ENCODE measurements at places on chromosomes 2 and 18.

- no peak for DNase-seq
These were observed 43.7 kb downstream of the POU3F3 start for GRCh38 chr2:104897515-104898184.

DNA sequence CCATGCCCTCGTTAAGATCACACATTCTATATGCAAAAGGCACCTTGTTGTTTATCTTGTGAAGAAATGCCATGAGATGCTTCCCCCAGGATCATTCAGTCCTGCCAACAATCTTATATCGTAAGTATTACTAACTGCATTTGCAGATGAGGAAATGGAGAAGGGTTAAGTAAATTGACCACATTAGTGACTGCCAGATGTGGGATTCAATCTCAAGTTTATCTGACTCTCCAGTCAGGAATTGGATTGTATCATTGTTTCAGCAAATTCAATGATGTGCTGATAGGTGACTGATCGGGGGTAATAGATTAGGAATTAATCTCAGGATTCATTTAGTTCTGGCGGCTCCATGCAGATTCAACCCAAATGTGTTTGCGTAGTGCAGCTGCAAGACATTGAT is 106.2 kb downstream of the CNTNAP5 start:
- no peak for DNase-seq

DNA sequence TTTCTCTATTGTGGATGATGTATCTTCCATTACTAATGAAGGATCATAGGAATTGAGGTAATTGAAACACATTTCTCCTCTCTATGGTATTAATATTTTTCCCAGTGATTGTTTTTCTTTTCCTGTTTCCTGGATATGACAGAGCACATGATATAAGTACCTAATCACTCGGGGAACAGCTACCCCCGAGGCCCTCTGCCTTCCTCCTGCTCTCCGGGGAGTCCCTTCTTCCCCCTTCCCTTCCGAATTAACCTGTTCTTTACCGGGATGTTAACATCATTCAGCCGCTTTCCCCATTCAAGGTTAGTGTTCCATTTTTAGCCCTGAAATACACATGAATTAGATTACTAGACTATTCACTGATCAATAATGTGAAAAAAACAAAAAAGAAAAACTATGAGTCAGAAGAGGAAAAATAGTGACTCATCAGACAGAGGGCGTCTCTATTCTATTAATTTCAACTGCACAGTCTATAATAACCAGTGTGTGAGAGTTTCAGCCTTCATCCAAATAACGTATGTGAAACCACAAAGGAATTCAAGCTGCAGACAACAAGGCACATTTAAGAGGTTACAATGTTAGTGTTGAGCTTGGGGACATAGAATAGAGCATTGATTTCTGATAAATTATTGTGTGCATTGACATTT is 450.8 kb downstream of the DLGAP1 start:
- DNase-seq: no peak

DNA sequence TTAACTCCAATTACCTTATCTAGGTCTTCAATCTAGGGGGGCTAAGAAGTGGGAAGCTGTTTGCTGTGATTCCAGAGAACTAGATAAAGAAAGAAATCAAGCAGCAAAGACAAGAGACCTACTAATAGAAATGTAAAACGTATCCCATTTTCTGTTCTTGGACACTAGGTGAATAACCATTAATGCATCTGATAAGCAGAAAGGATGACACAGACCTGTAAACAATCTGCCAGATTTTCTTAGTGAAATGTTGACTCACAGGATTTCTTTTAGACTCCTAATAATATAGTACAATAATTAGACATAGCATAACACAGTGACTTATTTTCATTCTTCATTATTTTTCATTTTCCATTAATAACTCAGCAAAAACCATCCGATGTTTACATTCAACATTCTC is 1.3 kb downstream of the WDR35 start:
- DNase-seq: no peak

DNA sequence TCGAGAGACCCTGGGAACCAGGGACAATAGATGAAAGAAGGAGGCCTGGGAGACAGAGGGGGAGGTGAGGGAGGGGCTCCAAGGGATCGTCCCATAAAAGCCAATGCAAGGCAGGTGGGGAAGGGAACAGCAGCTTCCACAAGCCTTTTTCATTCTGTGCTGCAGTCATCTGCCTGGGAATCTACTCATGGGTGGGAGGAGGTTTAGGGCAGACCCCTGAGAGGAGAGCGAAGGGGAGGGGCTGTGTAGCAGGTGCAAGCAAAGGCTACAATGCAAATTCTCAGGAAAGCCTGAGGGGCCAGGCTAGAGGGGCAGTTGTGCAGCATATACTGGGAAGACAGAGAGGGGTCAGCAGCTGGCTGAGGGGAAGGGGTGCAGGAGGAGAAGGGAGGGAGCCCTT is 135.4 kb downstream of the SETBP1 start:
- no peak for DNase-seq

- no peak for DNase-seq
These were observed 29.5 kb downstream of the TMEM163 start for GRCh38 chr2:134689315-134689714.

GRCh38 chr2:39849982-39850526 is 71.0 kb upstream of the THUMPD2 start:
- DNase-seq: no peak

DNA sequence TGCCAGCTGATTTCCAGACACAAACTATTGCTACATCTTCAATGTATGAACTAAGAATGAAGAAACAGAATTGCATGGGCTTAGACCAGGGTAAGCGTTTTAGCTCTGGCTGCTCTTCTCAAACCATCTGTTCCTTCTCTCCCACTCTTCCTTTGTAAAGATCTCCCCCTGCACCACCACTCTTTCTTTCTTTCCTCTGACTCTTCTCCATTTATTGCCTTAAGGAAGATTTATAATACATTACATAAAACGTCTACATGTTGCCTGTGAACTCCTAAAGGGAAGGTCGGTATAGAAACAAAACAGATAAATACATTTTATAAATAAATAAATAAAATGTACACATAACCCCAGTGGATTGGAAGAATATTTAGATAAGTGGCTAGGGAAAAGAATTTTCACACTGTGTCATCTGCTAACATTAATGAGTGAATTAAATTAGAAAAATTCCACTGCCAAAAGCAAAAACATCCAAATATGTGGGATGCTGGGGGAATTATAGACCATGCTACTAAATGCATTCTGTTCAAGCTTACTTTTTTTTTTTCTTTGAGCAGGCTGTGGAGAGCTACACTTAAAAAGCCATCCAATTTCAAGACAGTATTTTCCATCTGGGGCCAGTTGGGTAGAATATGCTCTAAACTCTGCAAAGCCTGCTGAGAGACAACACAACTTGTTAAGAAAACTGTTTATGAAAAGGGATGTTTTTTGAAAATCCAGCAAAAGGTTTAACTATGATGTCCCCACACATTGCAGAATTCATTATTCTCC is 41.5 kb downstream of the NCKAP5 start:
- DNase-seq: no peak

DNA sequence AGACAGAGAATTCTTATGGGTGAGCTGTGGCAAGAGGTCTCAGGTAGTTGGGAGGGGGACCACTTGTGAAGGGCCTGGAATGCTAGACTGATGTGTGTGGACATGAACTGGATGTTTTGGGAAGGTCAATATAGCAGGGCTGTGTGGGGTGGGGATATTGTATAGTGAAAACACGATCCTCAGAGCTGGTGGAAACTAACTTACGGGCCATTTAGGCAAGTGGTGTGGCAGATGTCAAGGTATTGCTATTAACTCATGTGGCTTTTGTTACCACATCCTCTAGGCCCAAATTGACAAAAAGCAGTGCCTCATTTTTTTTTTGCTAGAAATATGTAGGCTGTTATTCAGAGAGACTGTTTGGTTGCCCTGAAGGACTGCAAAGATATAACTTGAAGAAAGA is 8.0 kb upstream of the GALNT1 start:
- no peak for DNase-seq

DNA sequence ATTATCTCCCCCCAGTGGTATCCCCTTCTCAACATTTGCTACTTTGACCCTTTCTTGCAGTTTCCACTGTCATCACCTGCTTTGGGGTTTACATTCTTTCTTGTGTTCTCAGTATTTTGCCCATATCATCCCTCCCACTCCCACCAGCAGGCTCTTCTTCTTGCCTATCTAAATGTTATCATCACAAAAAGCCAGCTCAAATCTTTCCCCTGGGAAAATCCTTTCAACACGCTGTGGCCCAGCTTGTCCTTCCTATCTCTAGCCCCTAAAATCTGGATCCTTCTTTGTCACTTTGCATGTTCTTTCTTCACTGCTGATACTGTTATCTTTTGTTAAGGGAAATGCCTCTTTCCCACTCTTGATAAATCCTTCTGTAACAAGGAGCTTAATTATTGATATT is 138.2 kb downstream of the RAD51AP2 start:
- DNase-seq: no peak

DNA sequence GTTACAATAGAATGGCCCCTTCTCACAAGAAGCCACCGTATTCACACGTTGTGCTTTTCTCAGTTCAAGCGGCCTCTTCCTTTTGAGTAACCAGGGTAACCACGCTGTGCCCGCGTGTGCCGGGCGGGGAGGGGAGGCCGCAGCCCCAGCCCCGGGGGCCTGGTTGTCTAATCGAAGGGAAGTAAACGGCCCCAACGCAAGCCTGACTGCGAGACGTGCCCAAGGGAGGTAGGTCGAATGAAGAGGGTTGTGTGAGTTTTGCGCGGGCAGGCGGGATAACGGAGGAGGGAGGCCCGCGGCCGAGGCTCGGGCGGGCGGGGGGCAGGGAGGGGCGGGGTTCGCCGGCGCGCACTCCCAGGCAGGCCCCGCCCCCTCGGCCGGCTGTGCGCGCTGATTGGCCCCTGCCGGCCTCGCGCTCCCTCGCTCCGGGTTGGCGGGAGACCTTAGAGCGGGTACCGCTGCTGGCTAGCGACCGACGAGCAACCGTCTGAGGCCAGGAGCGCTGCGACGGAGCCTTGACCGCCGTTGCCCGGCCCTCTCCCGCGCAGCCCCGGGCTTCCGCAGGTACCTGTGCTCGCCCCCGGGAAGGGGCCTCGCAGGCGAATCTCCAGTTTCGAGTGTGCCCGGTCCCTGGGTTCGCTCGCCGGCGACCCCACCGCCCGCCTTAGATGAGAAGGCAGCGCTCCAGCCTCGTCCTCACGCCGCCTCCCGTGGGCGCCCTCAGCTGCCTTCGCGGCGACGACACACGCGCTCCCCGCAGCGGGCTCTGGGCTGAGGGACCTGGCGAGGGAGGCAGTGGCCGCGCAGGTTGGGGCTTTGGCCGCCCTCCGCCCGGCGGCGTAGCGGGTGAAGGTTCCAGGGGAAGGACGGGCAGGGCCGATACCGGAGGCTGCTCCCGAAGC is at the start of gene SPDYA:
SPDYA (plus strand) TSS at position 451 of the 902 bp plus-strand sequence. CDS start 5,181 bp downstream, outside the sequence.
- no peak for DNase-seq

All from NCI-H1930 (cell line).